Head of caudate nucleus (tissue), 42 donors: ENCODE measurements at places on chromosomes 4 and X.
A peak's percentile ranks its signal among the peaks of the same experiment; 100 is the strongest.

GRCh38 chr4:138487230-138487629 is 245.1 kb upstream of the SLC7A11 start:
- DNase-seq, result no peak

DNA sequence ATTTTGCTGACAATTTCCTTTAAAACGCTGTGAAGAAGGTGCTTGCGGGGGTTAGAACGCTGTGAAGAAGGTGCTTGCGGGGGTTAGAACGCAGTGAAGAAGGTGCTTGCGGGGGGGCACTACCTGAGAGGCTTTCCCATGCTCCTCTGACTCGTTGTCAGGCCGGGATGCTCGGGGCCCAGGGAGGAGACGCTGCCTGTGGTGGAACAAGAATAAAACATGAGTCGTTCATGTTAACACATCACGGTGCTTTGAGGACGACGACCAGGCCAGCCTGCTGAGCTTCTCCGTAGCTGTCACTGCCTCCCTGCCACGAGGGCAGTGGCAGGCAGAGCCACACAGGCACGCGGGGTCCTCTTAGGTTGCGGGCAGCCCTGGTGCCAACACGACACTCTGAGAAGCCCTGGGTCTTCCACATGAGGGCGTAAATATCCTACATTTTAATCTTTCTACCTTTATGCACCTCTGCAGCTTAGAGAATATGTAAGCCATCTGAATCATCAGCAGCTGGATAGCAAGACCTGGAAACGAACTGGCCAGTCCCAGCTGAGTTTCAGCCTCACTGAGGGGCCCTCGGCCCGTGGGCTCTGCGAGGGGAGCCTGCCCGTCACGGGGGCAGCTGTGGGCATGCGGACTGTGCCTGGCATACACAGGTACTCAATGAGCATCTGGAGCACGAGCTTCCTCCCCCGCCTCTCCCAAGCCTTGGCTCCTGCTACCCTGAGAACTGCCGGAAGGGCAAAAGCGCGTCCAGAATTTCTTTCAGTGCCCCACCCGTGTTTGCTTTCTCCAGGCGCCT is 47.0 kb downstream of the FGFRL1 start:
- DNase-seq, result peak; percentile 62

- DNase-seq, result no peak
Measured at GRCh38 chr4:159363361-159363760, 260.5 kb downstream of the RAPGEF2 start.

DNA sequence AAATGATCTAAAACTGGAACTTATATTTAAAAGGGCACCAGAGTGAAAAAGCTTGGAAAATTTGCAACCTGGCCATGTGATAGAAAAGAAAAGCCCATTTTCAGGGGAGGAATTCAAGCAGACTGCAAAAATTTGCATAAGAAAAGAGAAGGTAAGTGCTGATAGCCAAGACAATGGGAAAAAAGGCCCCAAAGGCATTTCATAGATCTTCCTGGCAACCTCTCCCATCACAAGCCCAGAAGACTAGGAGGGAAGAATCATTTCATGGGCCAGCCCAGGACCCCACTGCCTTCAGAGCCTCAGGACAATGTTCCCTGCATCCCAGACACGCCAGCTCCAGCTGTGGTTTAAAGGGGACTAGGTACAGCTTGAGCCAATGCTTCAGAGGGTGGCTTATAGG is 887.3 kb upstream of the DIAPH2 start:
- no peak for DNase-seq

DNA sequence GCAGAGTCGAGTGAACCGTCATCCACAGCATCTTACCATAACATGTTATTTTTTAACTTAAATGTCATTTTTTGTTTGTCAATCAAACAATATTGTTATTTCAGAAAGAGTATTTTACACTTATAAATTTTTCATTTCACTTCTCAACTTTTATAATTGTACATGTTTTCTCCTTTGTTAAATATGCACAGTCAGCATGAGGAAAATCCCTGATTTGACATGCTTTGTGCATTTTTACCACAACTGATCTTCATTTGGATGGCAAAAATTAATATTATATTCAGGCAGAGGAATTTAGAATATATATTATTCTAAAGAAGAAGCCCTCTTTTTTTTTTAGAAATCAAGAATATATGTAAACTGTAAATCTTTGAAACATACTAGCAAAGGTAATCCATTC is 958.0 kb upstream of the PCDH7 start:
- no peak for DNase-seq

DNA sequence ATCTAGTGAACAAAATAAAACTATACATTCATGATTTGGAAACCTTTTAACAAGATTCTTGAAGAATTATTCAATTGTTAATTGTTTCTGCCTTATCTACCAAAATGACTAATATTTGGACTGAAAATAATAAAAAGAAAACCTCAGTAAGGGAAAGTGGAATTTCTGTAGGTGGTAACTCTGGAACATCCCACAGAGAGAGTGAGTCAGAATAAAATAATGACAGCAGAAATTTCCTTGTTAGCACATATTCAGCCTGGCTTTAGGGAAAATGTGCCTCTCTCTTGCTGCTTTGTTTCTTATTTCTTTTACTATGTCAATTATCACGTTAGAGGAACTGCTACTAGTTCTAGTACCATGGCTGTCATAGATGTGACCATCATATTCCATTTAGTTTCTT is 421.5 kb upstream of the GNPDA2 start:
- DNase-seq, result no peak

GRCh38 chr4:183905593-183906488 is 734 bp downstream of the STOX2 start:
- DNase-seq, result peak; percentile 79

- DNase-seq, result no peak
Measured at GRCh38 chrX:52420824-52421443, 52.1 kb downstream of the XAGE2 start.

GRCh38 chr4:123478859-123479345 is 82.3 kb downstream of the SPRY1 start:
- DNase-seq, result no peak

- no peak for DNase-seq
Measured at GRCh38 chr4:117893207-117893606, 141.1 kb upstream of the NDST3 start.

DNA sequence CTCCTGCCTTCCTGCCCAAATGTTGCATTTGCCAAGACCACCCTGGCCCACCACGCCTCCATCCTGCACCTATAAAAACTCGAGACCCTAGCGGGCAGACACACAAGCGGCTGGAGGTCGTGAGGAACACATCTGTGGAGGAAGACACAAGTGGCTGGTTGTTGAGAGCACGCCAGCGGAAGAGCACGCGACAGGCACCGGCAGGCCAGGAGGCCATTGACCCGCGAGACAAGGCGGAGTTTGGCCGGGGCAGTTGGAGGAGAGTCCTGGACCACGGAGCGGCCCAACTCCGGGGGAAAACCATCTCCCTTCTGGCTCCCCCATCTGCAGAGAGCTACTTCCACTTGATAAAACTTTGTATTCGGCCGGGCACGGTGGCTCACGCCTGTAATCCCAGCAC is 115.2 kb upstream of the AGA start:
- no peak for DNase-seq

- no peak for DNase-seq
Measured at GRCh38 chr4:76725039-76725438, 172.9 kb downstream of the SOWAHB start.

DNA sequence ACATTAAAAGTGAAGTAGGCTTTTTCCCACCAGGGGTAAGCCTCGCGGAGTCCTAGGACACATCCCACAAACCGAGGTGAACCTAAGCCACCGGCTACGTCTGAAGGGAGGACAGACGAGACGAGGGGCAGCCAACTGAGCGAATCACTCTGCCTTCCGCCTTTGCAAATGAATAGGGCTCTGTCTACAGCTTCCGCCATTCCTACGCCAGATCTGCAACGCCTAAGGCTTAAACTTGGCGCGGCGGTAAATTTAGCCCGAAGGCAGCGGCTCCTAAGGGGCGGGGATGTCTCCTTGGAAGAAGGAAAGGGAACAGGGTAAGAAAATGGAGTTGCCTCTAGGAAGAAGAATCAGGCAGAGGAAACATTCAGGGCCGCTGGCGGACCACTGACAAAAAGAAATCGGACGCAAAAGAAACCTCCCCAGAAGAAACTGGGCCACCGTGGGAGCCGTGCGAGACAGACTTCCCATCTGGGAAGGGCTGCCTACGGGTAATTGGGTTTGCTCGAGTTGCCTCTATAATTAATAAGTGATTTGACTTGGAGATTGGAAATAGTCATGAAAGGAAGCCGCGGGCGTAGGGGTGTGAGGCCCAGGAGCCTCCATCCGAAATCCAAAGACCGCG is 90.5 kb downstream of the BCOR start:
- DNase-seq, result no peak

DNA sequence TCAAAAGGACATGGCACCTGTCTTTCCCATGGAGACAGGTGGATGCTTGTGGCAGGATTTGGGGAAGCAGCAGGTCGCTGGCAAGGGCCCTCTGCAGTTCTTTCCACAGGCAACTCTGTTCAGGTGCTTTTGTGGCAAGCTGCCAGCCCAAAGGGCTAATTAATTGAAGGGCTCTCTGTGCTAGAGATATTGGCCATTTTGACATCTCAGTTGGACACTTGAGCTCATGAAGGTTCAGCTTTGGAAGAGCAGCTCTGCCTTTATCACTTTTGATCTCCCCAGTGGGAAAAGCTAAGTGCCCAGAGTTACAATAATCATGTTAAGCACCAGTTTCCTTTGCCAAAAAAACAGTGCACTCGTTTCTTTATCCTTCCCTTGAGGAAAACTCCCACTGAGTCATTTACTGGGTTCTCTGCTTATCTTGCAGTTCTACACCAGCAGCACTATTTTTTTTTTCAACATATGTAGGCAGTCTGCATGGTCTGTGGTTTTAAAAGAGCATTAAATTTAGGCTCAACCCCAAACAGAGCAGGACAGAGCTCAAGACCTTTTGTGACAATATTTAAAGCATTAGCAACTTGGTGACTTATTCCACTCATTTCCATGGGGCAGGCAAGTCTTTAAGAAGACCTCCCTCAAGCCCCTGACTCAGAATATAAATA is 336.4 kb upstream of the RASGEF1B start:
- no peak for DNase-seq
